ENCODE measurements at places on chromosomes 4 and X. TPM values are rescaled to one million over a fixed set of nuclear protein-coding genes. Genes with fewer than 3 reads are reported as not detected.

GRCh38 chr4:156344397-156344796, 390.7 kb upstream of the CTSO start:
- DNase-seq: no peak

DNA sequence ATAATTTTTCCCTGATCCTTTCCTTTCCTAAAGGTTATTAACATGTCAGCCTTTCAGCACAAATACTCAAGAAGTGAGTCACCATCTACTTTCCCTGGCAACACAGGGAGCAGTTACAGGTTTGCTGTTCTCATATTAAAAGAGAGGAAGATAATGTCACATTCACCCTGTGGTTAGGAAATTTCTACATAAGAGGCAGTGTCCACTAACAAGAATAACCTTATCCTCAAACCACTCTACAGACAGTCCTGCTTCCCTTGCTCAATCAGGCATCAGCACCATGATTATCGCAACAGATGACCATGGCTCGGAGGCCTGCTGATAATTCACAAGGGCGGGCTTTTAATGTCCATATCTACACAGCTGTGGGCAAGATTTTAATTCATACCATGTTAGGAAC, 30.9 kb downstream of the RNF150 start:
- DNase-seq: no peak

DNA sequence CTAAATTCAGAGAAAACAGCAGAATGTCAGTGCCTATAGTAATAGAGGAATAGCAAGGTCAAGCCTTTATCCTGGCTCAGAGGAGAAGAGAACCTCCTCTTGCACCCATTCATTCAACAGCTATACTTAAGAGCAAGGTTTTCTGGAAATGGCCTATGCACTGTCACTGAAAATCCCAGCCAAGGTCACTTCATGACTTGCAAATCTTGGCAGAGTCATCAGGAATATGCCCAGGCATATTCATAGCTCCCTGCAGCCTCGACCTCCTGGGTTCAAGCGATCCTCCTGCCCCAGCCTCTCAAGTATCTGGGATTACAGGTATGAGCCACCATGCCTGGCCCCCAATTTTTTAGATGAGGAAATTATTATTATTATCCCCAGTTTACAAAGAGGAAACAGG, 35.8 kb upstream of the NOCT start:
- no peak for DNase-seq

AFM gene
- not detected for polyA plus RNA-seq

DAPP1 gene
- polyA plus RNA-seq: 2.1 TPM

- DNase-seq: no peak
Observed at GRCh38 chr4:122823476-122823875, 3.2 kb upstream of the FGF2 start.

DNA sequence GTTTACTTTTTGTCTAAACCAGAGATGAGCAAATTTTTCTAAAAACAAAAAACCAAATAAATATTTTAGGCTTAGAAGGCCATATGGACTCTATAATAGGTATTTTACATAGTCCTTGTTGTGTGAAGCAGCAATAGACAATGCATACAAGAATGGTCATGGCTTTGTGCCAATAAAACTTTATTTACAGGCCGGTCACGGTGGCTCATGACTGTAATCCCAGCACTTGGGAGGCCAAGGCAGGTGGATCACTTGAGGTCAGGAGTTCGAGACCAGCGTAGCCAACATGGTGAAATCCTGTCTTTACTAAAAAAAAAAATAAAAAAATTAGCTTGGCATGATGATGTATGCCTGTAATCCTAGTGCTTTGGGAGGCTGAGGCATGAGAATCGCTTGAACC, 227.6 kb downstream of the CBR4 start:
- DNase-seq: no peak

C4orf51 gene
- not detected for polyA plus RNA-seq

- no peak for DNase-seq
Observed at GRCh38 chr4:181823183-181823582, 420.0 kb upstream of the TENM3 start.
